Fibroblast of villous mesenchyme (primary cell): ENCODE measurements at places on chromosomes 2 and 18.

DNA sequence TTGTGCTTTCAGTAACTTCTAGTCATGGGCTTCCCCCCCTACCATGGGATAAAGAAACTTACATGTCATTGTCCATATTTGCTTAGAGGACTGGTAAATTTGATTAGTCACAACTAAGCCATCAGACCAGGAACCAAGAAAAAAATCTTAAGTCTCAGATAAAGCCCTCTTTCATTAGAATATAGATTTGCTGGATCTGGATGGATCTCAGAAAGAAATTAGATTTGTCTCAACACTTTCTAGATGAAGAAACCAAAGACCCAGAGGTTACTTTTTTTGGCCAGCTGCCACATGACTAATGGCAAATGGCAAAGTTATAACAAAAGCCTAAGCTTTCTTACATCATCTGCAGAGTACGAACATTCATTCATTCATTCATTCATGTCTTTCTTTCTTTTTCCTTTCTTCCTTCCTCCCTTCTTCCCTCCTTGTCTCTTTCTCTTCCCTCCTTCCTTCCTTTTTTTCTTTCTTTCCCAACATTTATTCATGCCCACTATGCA lies 60.2 kb downstream of the CDCA7 start:
- DNase-seq = peak; percentile 65

DNA sequence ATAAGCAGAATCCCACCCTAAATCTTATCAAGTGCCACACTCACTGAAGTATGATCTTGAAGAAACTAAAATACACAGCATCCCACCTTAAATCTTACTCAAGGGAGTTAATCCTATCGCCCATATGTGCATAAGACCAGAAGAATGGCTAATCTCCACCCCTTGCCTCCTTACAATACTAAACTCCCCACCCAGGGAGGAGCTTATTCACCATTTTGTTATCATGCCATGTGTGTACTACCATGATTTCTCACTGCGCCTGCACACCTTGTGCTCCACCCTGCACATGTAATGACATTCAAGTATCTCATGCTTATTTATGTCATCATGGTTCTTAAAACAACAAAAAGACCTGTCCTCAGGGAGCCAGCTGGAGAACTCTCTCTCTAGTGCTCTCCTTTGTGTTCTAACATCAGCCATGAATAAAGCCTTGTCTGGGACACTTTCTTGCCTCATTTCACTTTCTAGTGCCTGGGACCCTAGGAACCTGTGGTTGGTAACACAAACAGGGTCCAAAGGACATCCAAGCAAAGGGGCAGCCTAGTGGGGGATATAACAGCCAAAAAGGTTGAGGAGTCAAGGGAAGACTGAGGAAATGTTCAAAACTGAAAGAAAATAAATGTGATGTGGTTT lies 87.4 kb downstream of the SLC66A3 start:
- no peak for DNase-seq

- no peak for DNase-seq
Measured at GRCh38 chr2:221514305-221515040, 57.6 kb downstream of the EPHA4 start.

DNA sequence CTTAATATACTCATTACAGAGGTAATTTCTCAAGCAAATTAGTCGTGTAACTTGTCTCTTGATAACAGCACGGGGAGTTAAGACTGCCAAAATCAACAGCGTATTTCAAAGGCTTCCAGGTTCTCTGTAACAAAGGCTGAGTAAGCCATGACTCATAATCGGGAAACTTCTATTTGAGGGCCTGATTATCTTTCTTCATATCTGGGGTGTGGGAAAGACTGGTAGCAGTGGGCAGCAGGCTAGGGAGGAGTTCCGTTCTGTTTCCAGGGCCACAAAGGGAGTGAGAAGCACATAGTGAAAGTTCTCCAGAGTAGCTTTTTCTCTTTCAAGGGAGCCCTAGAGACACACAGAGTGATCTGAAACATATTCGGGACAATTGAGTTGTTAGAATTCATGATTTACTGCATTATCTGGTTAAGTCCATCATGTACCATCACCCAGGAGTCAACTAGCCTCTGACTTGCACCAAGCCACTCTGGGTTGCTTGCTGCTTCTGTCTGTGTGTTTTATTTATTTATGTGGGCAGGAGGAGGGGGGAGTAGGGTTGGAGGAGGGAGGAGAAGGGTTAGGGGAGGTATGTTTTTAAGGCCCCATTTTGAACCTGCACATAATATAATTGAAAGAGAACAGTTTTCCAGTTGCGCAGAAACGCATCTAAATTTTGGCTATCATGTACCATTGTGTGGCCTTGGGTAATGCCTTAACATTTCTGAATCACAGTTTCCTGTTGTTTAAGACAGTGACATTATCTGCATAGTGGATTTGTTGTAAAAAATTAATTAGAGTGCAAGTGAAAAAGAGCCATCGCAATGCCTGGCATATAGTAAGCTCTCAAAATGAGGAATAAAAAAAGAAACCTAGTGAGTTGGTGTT lies 80.5 kb upstream of the ITPRID2 start:
- DNase-seq = peak; percentile 86

GRCh38 chr2:86073225-86073624 lies 32.5 kb downstream of the POLR1A start:
- no peak for DNase-seq

- peak; percentile 88 for DNase-seq
Measured at GRCh38 chr2:144513388-144514101, 6.4 kb downstream of the ZEB2 start.

- DNase-seq = no peak
Measured at GRCh38 chr2:45739796-45740485, 88.5 kb downstream of the PRKCE start.

- peak; percentile 13 for DNase-seq
Measured at GRCh38 chr2:231717281-231718171, 9.2 kb downstream of the PTMA start.
